ENCODE measurements at places on chromosomes 5 and 9. TPM values are rescaled to one million over a fixed set of nuclear protein-coding genes. Genes with fewer than 3 reads are reported as not detected.
A peak's percentile ranks its signal among the peaks of the same experiment; 100 is the strongest.

Gene KIF4B
- polyA plus RNA-seq = 0.03 TPM

Gene OLFML2A
- polyA plus RNA-seq = 4.7 TPM

Gene BHMT2
- 0.16 TPM for polyA plus RNA-seq

Gene CCDC171
- polyA plus RNA-seq = 0.63 TPM

Gene ZNF346
- 15.7 TPM for polyA plus RNA-seq

Gene KYAT1
- polyA plus RNA-seq = 8.8 TPM

Gene DMRT2
- polyA plus RNA-seq = not detected

Gene EQTN
- polyA plus RNA-seq = not detected

Gene CD72
- polyA plus RNA-seq = 0.09 TPM

Gene MSANTD3
- polyA plus RNA-seq = 45.5 TPM

Gene RBM18
- 13.8 TPM for polyA plus RNA-seq

DNA sequence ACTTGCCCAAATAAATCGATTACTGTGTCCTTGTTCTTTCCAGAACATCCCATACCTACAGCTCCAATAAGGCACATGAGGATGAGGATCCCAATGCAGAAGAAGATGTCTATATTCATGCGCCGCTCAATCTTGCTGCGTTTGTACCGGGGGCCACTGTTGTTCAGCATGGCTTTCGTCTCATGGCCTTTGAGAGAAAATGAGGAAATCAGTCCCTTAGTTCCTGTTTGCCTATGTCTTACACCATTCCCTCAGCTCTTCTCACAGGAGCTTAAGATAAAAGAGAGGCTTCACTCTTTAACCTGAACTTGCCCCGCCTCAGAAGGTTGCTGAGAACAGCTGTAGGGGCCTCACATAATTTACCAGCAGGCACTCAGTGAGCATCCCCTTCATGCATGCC is 211.6 kb downstream of the ATP10B start:
- H3K4me3 ChIP-seq = no peak overlapping the region
- H3K36me3 ChIP-seq = no peaks in the 10 kb centered on the region
- H3K27me3 ChIP-seq = no peaks in the 10 kb centered on the region
- DNase-seq = no peak
- no peak overlapping the region for H3K27ac ChIP-seq
- no peaks in the 10 kb centered on the region for H3K4me1 ChIP-seq

GRCh38 chr9:3332802-3333201 is 193.0 kb downstream of the RFX3 start:
- no peak overlapping the region for H3K4me3 ChIP-seq
- no peaks in the 10 kb centered on the region for H3K27me3 ChIP-seq
- H3K4me1 ChIP-seq = peaks cover 3% of the 10 kb centered on the region
- no peaks in the 10 kb centered on the region for H3K36me3 ChIP-seq

DNA sequence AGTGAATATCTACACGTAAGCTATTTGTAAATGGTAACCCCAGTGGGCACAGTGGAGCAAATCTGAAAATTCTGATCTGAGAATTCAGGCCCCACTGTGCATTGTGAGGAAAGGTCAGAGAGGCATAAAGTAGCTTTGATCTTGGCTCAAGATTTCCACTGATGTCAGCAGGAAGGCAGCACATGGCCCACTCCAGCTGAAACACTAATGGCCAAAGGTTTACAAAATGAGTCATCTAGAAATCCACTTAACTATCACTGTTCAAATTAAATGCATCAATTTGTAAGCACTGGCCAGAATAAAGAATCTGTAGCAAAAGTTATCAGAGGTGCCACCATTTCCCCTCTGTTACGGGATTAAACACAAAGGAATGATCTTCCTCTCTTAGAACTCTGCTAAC is 191.6 kb downstream of the C9orf152 start:
- 0 out of 2 replicates have a peak overlapping the region, but pooled peaks have one; percentile 22 for H3K27ac ChIP-seq
- H3K4me1 ChIP-seq = peaks cover 4% of the 10 kb centered on the region
- H3K36me3 ChIP-seq = no peaks in the 10 kb centered on the region
- no peak overlapping the region for H3K4me3 ChIP-seq
- peak; percentile 91 for DNase-seq
- H3K27me3 ChIP-seq = no peaks in the 10 kb centered on the region

DNA sequence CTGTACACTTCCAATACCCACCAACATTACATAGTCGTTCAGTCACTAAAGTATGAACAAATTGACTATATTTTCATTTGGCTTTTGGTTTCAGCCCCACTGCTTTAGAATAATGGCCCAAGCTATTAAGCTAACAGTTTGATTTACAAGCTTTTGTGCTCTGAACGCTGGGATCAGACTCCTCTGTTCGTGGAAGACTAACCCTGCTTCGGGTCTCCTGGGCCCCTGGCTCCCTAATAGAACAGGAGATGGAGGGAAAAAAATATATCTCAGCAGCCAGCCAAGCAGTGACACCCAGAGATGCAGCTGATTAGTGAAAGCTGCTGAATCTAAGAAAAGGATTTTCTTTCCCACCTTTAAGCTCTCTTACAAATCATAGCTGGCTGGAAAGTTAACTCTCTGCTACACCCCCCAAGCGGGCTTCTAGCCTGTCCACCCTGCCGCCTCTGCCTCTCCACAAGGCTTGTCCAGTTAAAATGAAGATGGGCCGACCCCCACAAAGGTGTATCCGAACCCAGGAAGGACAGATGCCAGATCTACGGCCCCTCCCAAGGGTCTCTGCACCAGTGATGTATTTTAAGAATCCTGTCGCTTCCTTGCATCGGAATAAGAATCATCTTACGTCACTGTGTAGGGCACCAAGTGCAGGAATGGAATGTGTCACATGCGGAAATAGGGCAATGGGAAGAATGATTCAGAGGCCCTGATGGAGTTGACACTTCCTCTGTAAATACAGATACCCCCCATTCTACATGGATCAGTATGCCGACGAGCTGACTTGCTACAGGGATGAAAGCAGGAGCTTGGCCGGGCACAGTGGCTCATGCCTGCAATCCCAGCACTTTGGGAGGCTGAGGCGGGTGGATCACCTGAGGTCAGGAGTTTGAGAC is 33.4 kb upstream of the BARHL1 start:
- no peak overlapping the region for H3K27ac ChIP-seq
- H3K36me3 ChIP-seq = no peaks in the 10 kb centered on the region
- H3K4me3 ChIP-seq = no peak overlapping the region
- H3K4me1 ChIP-seq = no peaks in the 10 kb centered on the region

- H3K36me3 ChIP-seq = no peaks in the 10 kb centered on the region
- H3K4me1 ChIP-seq = peaks cover 3% of the 10 kb centered on the region
- H3K4me3 ChIP-seq = no peak overlapping the region
- H3K27ac ChIP-seq = no peak overlapping the region
- DNase-seq = no peak
These were observed 65.8 kb downstream of the SEMA4D start for GRCh38 chr9:89431930-89432725.

- peaks cover 4% of the 10 kb centered on the region for H3K36me3 ChIP-seq
- H3K4me1 ChIP-seq = no peaks in the 10 kb centered on the region
- no peak for DNase-seq
- H3K27ac ChIP-seq = no peak overlapping the region
These were observed 140.3 kb downstream of the GNAQ start for GRCh38 chr9:77891128-77891800.

DNA sequence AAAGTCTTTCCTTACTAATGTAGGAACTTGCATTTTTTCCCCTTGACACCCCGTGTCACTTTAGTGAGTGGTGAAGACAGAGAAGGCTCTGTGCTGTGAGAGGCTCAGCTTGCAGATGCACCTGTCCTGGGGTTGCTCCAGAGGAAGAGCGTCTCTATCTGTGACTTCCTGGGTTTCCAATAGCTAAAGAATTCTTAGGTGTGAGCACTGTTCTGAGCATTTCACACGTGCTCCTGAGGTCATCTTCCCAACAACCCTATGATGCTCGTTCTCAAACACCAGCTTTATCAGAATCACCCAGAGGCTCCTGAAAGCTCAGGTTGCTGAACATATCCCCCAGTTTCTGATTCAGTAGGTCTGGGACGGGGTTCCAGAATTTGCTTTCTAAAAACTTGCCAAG is 6.4 kb upstream of the CTSV start:
- no peak overlapping the region for H3K4me3 ChIP-seq
- DNase-seq = no peak
- H3K27ac ChIP-seq = no peak overlapping the region
- H3K27me3 ChIP-seq = 0 out of 2 replicates have a peak, but pooled peaks cover 1% of the 10 kb centered on the region
- H3K4me1 ChIP-seq = no peaks in the 10 kb centered on the region

- H3K27ac ChIP-seq = no peak overlapping the region
- peak; percentile 80 for DNase-seq
- H3K4me3 ChIP-seq = peak overlapping the region; percentile 41
- no peaks in the 10 kb centered on the region for H3K36me3 ChIP-seq
These were observed 17.3 kb downstream of the TRIM7 start for GRCh38 chr5:181187500-181188213.

DNA sequence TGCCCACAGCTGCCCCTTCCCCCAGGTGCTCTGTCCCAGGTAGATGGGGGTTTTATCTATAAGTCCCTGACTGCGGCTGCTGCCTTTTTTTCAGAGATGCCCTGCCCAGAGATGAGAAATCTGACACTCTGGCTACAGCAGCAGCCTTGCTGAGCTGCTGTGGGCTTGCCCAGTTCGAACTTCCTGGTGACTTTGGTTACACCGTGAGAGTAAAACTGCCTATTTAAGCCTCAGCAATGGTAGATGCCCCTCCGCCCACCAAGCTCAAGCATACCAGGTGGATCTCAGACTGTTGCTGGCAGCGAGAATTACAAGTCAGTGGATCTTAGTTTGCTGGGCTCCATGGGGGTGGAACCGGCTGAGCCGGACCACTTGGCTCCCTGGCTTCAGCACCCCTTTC is 56.8 kb downstream of the MINAR2 start:
- no peak for DNase-seq
- H3K27me3 ChIP-seq = no peaks in the 10 kb centered on the region
- no peak overlapping the region for H3K27ac ChIP-seq
- no peaks in the 10 kb centered on the region for H3K36me3 ChIP-seq
- no peak overlapping the region for H3K4me3 ChIP-seq
- H3K4me1 ChIP-seq = no peaks in the 10 kb centered on the region

DNA sequence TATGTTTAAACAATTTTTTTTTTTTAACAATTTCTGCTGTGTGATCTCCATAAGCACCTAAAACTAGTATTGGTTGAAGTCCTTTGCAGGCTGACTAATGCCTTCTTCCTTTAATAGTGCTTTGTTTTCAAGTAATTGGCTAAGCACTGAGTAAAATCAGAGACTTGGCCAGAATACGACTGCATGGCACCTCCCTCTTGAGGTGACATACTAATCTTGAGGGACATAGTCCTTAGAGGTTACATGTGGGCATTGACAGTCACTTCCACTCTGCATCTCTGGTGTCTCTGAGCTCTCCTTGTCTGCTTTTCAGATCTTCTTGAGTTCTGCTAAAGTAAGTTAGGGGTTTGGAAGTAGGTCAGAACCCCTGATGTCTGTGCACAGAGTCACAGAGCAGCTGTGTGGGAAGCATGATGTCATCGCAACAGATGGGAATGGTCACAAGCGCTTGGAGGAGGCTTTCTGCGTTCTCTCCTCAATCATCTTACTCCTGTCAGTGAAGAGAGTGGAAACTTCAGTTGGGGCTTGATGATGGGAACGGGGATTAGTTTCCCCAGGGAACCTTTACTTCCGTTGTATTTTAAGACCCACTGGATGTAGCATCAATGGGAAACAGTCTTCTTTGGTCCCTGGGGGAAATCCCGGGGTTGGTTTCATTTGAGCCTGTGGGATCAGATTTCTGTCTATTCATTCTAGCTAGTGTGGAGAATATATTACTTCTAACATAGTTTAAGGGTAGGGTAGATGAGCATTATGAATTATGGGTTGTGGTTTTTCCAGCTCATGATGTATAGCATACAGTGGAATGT is 136.9 kb downstream of the ARHGAP26 start:
- no peak overlapping the region for H3K27ac ChIP-seq
- H3K4me3 ChIP-seq = no peak overlapping the region
- DNase-seq = peak; percentile 96
- peaks cover 3% of the 10 kb centered on the region for H3K4me1 ChIP-seq
- no peaks in the 10 kb centered on the region for H3K27me3 ChIP-seq

- H3K4me3 ChIP-seq = no peak overlapping the region
- peaks cover 33% of the 10 kb centered on the region for H3K27me3 ChIP-seq
- H3K27ac ChIP-seq = no peak overlapping the region
- no peaks in the 10 kb centered on the region for H3K36me3 ChIP-seq
These were observed 152.7 kb upstream of the TBCA start for GRCh38 chr5:77928776-77929300.

DNA sequence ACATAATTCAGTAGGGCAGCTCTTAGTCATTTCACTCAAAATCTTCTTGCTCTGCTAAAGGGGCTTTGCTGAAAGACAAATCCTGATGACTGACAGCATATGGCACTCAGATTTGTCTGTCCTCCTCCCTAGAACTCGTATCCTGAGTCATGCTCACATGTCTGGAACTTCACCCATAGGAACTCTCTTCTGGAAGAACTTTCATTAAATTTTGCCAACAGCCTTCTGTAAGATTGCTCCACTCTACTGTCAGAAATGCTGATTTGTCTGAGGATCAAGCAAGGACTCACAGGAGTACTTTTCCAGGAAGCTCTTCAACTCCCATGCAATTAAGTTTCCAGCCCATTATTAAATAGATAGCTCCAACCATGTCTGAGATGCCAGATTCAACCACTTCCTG is 59.8 kb upstream of the SNX2 start:
- H3K36me3 ChIP-seq = no peaks in the 10 kb centered on the region
- H3K27me3 ChIP-seq = no peaks in the 10 kb centered on the region
- H3K4me3 ChIP-seq = no peak overlapping the region
- peak; percentile 6 for DNase-seq

DNA sequence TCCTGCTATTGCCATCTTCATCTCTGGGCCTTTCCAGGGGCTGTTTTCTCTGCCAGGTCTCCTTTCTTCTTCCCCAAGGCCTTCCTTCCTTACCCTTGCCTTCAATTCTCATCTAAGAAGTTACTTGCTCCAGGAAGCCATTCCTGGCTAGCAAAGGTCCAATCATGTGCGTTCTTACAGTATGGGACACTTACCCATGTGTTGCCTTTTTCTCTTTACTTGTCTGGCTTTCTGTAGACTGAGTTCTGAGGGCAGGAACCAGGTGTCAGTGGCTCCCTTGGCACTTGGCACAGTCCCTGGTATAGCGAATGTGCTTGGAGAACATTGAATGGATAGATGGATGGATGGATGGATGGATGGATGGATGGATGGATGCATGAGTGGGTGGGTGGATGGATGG is 10.2 kb downstream of the FOXI1 start:
- H3K36me3 ChIP-seq = no peaks in the 10 kb centered on the region
- peaks cover 4% of the 10 kb centered on the region for H3K4me1 ChIP-seq
- H3K4me3 ChIP-seq = no peak overlapping the region
- no peak for DNase-seq
- no peaks in the 10 kb centered on the region for H3K27me3 ChIP-seq

- no peak overlapping the region for H3K4me3 ChIP-seq
- H3K4me1 ChIP-seq = no peaks in the 10 kb centered on the region
- no peak for DNase-seq
- no peaks in the 10 kb centered on the region for H3K36me3 ChIP-seq
- H3K27ac ChIP-seq = no peak overlapping the region
These were observed 29.7 kb upstream of the SLC36A1 start for GRCh38 chr5:151417712-151418111.

GRCh38 chr9:109471475-109472393 is 26.4 kb downstream of the PTPN3 start:
- no peak overlapping the region for H3K4me3 ChIP-seq
- no peak overlapping the region for H3K27ac ChIP-seq
- H3K36me3 ChIP-seq = no peaks in the 10 kb centered on the region
- DNase-seq = no peak
- no peaks in the 10 kb centered on the region for H3K4me1 ChIP-seq
- peaks cover 2% of the 10 kb centered on the region for H3K27me3 ChIP-seq

- H3K4me3 ChIP-seq = no peak overlapping the region
- H3K27me3 ChIP-seq = no peaks in the 10 kb centered on the region
- H3K27ac ChIP-seq = no peak overlapping the region
- no peaks in the 10 kb centered on the region for H3K36me3 ChIP-seq
These were observed 902.4 kb downstream of the NR2F1-AS1 start for GRCh38 chr5:92678640-92679039.

All from IMR-90 (cell line).